ENCODE measurements at places on chromosomes 13 and 19.

- no peak for DNase-seq
Observed at GRCh38 chr13:109998684-109999533, 212.5 kb upstream of the IRS2 start.

GRCh38 chr13:100546713-100547405 lies 41.7 kb downstream of the GGACT start:
- DNase-seq, result no peak

GRCh38 chr13:94608586-94608985 lies 6.9 kb downstream of the GPR180 start:
- no peak for DNase-seq

GRCh38 chr13:113926951-113927660 lies 46.8 kb downstream of the C13orf46 start:
- no peak for DNase-seq

- DNase-seq, result no peak
Observed at GRCh38 chr13:27283906-27284493, 13.4 kb downstream of the RASL11A start.

GRCh38 chr13:90798381-90798780 lies 549.1 kb upstream of the MIR17HG start:
- DNase-seq, result no peak

DNA sequence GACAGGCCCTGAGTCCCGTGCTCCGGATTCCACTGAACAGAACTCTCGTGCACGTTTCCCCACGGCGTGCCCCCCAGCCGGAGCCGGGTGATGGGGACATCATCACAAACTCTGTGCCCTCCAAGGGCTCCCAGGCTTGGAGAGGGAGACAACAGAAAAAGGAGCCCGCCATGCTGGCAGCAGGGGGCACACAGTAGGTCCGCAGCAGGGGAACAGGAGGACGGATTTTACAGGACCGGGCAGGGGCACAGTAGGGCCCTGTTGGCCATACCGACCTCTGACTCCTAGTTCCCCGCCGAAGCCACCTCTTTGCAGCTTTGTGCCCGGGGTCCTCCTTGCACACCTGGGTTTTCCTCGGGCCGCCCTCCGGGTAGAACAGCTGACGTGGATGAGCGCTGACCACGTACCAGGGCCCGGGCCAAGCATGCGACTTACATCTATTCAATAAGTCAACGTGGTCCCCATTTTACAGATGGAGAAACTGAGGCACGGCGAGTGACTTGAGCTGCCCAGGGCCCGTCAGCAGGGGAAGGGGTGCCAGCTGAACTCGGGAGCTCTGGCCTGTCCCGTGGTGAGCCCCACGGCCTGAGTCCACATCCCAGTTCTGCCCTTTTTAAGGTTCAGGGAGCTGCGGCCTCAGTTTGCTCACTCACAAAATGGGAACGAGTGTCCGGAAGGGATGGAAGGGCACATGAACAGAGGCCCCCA lies 10.2 kb upstream of the ONECUT3 start:
- DNase-seq, result no peak

GRCh38 chr13:26323764-26324163 lies 69.8 kb downstream of the CDK8 start:
- no peak for DNase-seq

GRCh38 chr13:111915104-111915551 lies 151.8 kb upstream of the SOX1 start:
- no peak for DNase-seq

DNA sequence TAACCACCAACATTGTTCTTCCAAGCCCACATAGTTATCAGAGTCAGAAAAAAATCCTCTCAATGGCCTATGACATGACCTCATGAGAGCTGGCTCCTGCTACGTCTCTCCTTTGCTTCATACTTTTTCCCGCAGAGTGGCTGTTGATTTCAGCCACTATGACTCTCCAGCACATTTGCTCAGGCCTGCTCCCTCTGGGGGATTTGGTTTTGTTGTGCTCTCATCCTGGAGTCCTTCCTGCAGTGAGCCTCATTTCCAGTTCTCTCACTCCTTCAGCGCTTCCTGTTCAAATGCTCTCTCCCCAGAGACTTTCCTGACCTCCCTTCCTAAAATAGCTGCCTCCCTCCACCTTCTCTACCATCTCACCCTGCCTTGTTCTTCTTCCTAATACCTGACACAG lies 72.0 kb upstream of the USP29 start:
- DNase-seq, result no peak

GRCh38 chr13:41597348-41598041 lies 140.1 kb downstream of the RGCC start:
- DNase-seq, result no peak

DNA sequence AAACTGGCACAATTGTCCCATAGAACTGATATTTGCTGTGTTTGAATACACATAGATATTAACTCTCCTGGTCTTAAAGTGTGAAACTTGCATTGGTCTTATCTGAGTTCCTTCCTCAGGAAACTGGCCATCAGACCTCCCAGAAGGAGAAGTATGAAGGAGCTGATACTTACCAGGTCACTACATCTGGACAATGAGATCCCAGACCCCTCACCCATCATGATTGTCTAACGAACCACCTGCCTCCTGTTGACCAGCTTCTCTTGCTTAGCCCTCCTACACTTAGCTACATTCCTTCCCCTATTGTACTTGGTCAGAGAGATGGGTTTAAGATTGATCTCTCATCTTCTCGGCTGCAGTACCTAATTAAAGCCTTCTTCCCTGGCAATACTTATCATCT lies 413.3 kb downstream of the KCTD12 start:
- no peak for DNase-seq

DNA sequence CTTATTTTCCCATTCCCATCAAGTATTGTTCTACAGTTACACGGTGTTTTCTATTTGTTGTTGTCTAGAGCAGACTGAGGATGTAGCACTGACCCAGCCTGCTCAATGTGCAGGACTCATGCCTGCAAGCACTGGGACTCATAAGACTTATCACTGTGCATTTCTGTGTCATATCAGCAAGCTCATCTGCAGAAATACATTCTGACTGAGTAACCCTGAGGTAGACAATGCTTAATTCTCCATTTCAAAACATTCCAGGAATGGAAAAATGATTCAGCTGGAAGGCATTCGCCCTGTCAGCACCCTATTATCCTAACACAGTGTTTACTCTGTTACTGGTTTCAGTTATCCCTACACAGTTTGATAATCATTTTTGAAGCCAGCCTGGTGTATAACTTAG lies 2506.4 kb downstream of the PCDH9 start:
- no peak for DNase-seq

GRCh38 chr13:42847891-42848663 lies 66.7 kb downstream of the FAM216B start:
- DNase-seq, result no peak

GRCh38 chr13:51167393-51168191 lies 54.6 kb upstream of the FAM124A start:
- DNase-seq, result no peak

DNA sequence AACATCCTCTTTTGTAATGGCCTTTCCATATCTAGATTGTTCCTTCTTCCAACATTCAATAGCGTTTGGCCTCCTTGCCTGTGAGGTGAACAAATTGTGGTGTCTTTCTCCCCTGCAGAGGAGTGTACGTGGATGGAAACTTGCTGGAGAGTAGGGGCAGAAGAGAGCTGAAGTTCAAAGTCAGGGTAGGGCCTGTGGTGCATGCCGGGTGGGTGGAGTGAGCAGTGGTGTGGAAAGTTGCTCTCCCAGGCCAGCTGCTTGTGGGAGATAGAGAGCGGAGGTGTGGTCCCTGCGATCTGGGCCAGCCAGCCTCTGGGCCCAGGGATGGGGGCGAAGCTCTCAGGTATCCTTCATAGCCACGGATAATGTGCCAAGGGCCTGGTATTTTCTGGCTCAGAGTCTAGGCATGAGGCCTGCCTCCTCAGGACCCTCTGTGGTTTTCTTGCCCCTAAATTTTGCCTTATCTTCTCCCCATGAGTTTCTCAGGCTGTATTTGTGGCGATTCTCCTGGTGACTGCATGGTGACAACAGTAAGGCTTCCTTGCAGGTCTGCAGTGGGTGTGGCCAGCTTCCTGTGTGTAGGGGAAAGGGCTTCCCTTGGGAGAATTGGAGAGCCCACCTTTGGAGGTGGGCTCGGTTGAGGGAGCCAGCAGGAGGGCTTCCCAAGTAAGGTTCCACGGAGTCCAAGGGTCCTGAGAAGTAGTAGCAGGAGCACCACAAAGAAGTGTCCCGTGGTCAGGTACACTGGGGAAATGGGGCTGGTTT lies 6.7 kb downstream of the RGCC start:
- no peak for DNase-seq

DNA sequence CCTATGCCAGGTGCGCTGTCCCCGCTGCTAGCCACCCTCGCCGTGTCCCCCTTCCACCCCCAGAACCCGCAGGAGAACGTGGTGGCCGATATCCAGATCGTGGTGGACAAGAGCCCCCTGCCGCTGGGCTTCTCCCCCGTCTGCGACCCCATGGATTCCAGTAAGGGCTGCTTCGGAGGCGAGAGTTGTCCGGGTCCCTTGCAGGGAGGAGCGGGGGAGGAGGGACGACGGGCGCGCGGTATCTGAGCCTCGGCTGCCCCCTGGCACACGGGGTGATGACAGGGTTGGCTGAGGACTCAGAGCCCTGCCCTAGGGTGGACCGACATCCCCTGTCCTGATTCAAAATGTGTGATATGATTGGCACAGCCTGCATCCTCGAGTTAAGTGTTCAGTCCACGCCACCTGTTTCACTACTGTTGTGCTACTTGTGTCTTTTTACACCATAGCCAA lies 653 bp downstream of the MVB12A start:
- DNase-seq, result peak; percentile 31

DNA sequence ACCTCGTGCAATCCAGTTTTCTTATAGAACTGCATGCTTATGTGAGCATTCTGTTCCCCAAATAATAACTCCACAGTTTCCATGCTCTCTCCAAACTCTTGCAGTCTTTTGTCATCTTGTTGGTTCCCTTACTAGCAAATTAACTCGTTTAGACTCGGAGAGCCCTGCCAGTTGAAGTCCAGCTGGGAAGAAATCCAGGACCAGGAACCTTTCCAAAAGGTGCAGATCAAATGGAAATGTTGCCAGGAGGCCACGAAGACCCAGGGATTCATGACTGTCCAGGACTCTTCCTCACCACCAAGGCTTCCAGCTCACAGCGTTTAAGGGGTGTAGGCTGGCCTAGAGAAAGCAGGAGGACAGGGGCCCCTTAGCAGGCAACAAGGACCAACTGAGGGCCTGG lies 2.1 kb upstream of the TDRD12 start:
- DNase-seq, result no peak

GRCh38 chr13:25731536-25731935 lies 320.3 kb downstream of the SHISA2 start:
- no peak for DNase-seq

DNA sequence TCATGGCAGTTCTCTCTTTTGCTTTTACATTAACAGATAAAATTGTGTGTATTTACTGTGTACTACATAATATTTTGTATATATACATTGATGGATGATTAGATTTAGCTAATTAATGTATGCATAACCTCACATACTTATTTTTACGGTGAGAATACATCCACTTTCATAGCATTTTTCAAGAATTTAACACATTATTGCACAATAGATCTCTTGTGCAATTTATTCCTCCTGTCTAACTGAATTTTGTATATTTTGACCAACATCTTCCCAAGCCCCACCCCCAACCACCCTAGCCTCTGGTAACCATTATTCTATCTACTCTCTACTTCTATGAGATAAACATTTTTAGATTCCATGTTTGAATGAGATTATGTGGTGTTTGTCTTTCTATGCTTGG lies 194.7 kb downstream of the RBM26 start:
- DNase-seq, result no peak

GRCh38 chr13:28530729-28531076 lies 35.8 kb upstream of the FLT1 start:
- no peak for DNase-seq

DNA sequence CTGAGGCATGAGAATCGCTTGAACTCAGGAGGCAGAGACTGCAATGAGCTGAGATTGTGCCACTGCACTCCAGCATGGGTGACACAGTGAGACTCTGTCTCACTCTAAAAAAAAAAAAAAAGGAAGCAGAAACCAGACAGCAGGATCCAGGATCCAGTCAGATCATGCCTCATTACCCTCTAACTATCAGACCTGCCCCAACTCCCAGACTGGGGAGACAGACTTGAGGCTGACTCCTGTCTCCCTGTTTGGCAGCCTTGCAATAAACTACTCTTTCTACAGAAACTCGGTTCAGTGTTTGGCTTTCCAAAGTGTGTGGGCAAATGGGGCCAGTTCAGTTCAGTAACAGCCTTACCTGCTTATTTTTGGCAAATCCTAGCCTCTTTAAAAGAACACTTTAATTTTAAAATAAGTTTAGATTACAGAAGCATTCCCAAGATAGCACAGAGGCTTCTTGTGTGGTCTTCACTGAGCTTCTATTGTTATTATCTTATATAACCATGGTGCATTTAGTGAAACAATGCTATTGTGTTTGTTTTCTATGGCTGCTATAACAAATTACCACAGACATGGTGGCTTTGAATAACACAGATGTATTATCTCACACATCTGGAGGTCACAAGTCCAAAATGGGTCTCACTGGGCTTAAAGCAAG lies 18.5 kb downstream of the RASL11A start:
- no peak for DNase-seq

GRCh38 chr19:35124098-35125060 lies 8.8 kb downstream of the FXYD3 start:
- peak; percentile 88 for DNase-seq
